H1 (cell line): ENCODE measurements at places on chromosomes 1 and 21.

DNA sequence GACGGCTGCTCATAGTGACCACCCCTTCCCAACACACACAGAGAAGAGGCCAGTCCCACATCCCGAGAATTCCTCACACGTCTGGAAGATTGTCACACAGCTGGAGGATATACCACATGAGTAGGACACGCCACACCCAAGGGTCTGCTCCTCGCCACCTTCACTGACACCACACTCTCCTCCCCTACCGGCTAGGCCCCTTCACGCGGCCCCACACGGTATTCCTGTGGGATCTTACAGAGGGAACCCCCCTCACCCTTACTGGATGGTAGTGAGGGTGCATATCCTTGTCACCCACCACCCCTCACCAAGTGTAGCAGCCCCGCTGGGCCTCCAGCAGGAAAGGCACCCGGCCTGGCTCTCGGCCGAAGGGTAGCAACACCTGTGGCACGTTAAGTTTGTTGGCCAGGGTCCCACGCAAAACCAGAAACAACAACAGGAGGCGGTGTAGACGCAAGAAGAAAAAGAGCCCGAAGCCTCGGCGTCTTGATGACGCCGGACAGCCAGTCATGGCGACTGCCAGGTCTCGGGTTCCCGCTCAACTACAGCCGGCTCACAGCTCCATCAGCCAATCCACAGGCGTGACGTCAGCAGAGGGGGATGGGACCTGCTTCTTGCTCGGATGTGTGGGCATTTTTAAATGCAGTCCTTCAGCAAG, at the start of gene NUP210L:
TSS of gene NUP210L (minus strand) at position 540 of the 658 bp plus-strand sequence.
- no peak within 1 kb of the TSS; the same call in 1 of the 2 replicates for H3K27ac ChIP-seq
- H3K36me3 ChIP-seq = peaks cover 3% of the 10 kb centered on the region; the same call in 1 of the 2 replicates
- H3K4me3 ChIP-seq = no peak within 1 kb of the TSS
- H3K27me3 ChIP-seq = no peaks in the 10 kb centered on the region

DNA sequence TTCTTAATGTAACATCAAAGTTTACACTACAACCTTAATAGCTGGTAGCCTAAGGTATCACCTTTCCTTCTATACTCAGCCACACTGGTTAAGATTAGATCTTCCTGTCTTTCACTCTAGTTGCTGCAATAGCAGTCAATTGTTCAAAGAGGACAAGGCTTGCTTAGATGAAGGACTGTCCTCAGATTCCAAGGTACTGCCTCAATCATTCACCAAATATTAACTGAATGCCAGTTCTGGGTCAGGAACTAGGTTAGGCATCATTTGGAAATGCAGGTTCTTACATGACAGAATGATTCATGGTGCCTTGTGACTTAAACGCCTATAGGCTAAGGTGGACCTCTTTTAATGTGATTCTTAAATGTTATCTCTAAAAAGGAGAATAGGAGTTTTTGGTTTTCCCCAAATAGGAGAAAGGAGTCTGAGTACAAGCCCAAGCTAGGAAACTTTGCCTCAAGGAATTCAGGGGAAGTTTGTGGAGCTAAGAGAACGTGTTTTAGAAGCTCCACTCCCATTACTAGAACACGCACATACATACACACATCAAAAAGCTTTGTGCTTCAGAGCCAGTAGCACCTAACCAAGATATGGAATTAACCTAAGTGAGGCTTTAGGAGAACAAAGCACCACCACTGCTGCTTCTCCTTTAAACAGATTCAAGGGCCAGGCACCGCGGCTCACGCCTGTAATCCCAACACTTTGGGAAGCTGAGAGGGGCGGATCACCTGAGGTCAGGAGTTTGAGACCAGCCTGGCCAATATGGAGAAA, 8.5 kb upstream of the WDR47 start:
- no peak overlapping the region for H3K4me3 ChIP-seq
- DNase-seq = no peak
- no peaks in the 10 kb centered on the region for H3K27me3 ChIP-seq

GRCh38 chr1:197598935-197599334, 176.3 kb downstream of the DENND1B start:
- no peaks in the 10 kb centered on the region for H3K36me3 ChIP-seq
- no peaks in the 10 kb centered on the region for H3K27me3 ChIP-seq
- H3K4me1 ChIP-seq = no peaks in the 10 kb centered on the region
- no peak for DNase-seq
- H3K27ac ChIP-seq = no peak overlapping the region

GRCh38 chr1:28236656-28237322, 865 bp downstream of the ATP5IF1 start:
- DNase-seq = no peak
- H3K36me3 ChIP-seq = 0 out of 2 replicates have a peak, but pooled peaks cover 9% of the 10 kb centered on the region
- peak overlapping the region; percentile 94 for H3K4me3 ChIP-seq
- H3K27ac ChIP-seq = peak overlapping the region; percentile 84; the same call in 1 of the 2 replicates
- H3K27me3 ChIP-seq = no peaks in the 10 kb centered on the region

DNA sequence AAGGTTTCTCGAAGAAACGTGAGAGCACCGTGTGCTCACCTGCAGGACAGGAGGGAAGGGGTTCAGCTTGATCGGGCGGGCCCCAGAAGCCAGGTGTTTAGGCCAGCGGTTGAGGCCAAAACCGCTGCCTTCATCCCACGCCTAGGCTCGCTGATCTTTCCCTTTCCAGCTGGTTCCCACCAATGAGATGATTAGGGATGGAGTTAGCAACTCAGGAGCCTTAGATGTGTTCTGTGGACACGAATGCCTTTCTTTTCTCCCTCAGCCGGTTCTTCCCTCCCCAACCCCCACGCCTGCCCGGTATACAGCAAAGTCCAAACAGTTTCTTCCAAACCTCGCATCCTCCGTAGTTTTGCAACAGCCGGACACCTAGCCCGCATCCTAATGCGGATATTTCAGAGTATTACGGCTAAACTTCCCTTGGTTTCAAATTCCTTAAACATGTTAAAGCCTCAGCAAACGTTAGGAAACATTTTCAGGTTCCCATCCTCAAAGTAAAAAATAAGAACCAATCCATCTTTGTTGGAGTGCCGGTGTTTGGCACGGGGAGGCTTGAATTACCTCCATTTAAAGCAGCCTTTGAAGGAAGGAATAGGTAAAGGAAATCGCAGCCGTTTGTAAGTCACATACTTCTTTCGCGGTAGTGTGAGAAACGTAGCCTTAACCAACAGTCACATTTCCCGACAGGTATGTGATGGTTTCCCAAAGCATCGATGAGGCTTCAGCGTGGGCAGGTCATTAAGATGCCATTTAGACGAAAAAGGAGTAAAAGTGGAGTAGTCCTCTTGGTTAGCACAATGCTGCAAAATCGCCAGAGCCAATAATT, 1.1 kb downstream of the LRRC8C start:
- H3K4me1 ChIP-seq = peaks cover 10% of the 10 kb centered on the region; the same call in 1 of the 2 replicates
- peak overlapping the region; percentile 57 for H3K4me3 ChIP-seq
- H3K27me3 ChIP-seq = peaks cover 20% of the 10 kb centered on the region
